GM18507 (cell line): ENCODE measurements at places on chromosomes 16 and 17.

DNA sequence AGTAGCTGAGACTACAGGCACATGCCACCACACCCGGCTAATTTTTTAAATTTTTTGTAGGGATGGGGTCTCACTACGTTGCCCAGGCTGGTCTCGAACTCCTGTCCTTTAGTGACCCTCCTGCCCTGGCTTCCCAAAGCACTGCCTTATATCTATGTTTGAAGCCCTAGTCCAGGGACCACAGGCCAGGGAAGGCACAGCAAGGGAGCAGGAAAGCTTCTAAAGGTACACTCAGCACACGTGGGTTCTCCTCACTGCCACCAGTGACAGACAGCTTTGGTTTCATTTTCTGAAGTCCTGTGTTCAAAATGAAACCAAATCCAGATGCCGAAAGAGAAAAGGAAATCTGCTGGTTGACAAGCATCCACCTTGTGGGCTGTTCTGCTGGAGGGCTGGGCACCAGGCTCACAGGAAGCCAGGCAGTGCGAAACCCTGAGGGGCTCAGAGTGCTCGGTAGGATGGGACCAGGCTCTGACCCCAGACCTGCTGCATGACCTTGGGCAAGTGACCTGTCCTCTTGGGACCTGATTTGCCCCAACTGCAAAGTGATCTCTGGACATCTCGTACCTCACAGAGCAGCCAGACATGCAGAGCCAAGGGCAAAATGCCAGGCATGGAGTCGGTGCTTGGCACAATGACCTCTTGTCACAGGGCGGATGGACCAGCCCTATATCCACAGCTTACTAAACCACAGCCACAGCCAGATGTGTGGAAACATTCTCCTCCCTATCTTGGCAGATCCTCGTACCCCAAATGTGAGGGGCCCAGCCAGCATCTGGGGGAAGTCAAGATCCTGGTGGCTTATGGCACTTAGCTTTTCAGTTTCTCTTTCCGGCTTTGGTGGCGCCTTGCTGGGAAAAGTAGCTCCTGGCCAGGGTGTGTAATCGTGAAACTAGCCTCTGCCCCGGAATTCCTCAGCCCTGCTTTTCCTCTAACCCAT, 2.8 kb upstream of the SOCS1 start:
- peak; percentile 56 for DNase-seq

GRCh38 chr16:52624891-52625290, 77.9 kb upstream of the TOX3 start:
- no peak for DNase-seq

DNA sequence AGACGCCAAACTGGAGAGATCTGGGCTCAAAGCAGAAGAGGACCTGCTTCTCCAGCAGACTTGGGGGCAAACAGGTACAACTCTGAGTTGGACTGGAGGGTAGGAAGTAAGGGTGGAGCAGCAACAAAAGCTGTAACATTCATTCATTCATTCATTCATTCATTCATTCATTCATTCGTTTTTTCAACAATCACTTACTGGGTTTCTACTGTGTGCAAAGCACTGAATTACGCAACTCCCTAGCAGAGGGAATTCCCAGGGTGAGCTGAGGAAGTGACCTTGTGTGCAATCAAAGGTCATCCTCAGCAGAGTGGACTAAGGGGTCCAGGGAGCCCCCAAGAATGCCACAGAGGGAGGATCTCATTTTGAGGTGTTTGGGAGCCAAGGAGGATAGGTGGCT, 231.1 kb upstream of the SDK2 start:
- no peak for DNase-seq

GRCh38 chr17:82890339-82890730, 50.5 kb upstream of the ZNF750 start:
- no peak for DNase-seq
